ENCODE measurements at places on chromosomes 2 and 18.

DNA sequence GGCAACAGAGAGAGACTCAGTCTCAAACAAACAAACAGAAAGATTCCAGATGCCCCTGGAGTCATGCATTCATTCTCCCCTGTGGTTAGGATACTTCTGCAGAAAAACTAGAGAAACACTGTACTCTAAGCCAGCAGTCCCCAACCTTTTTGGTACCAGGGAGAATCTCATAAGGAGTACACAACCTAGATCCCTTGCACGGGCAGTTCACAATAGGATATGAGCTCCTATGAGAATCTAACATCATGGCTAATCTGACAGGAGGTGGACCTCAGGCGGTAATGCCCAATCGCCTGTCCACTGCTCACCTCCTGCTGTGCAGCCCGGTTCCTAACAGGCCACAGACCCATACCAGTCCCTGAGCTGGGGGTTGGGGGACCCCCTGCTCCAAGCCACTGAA is 18.3 kb downstream of the PSME4 start:
- no peak for DNase-seq

- peak; percentile 6 for DNase-seq
Observed at GRCh38 chr2:73033142-73033765, 38.3 kb downstream of the SFXN5 start.

- no peak for DNase-seq
Observed at GRCh38 chr2:117921520-117921919, 92.3 kb downstream of the CCDC93 start.

DNA sequence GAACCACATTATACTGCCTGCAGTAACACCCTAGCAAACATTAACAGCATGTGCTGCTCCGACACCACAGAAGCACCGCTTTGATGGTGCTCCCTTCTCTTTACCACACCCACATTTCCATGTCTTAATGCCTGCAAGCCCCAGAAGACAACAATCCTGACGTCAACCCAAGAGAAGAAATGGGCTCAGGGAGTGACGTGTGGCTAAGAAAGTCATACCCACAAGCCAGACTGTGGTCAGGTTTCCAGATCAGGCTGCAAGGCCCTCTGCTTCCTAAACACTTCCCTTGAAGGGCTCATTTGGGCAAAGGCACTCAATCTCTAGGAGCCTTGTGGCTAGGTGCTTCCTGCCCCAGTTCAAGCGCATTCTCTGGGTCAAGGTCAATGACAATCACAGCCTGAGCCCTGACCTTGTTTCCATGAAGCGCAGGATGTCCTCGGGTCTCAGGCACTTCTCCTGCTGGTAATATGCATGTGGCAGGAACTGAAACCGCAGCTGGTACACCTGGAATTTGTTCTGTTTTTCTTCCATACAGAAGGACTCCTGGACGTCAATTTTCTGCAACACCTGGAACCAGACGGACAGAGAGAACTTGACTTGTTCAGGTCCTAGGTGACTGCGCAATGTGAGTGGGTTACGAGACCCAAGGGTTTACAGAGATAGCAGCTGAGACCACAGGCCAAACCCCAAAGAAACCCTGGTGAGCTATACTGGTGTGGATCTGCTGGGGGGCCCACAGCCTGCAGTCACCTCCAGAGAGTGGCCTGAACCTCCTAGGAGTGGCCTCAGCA is 67.2 kb downstream of the POLR1A start:
- no peak for DNase-seq
